Adrenal gland (tissue), 19 donors: ENCODE measurements at places on chromosomes 7 and 10. TPM values are rescaled to one million over a fixed set of nuclear protein-coding genes. Genes with fewer than 3 reads are reported as not detected.

YAE1 gene
- total RNA-seq, result 19.4 TPM

LRRC17 gene
- total RNA-seq, result 6.2 TPM

GHRHR gene
- total RNA-seq, result 0.60 TPM

CDNF gene
- total RNA-seq, result 4.8 TPM
